Left ventricle myocardium inferior (tissue), 1 donor: ENCODE measurements at places on chromosomes 4 and X.

- DNase-seq: no peak
- H3K4me1 ChIP-seq: no peaks in the 10 kb centered on the region
- H3K36me3 ChIP-seq: peaks cover 26% of the 10 kb centered on the region
These were observed 15.5 kb downstream of the NUDT6 start for GRCh38 chr4:122906859-122907305.

- no peaks in the 10 kb centered on the region for H3K36me3 ChIP-seq
- H3K27ac ChIP-seq: no peak overlapping the region
- no peak overlapping the region for H3K4me3 ChIP-seq
- peaks cover 3% of the 10 kb centered on the region for H3K27me3 ChIP-seq
- H3K4me1 ChIP-seq: no peaks in the 10 kb centered on the region
These were observed 26.5 kb upstream of the JADE1 start for GRCh38 chr4:128782875-128783614.

DNA sequence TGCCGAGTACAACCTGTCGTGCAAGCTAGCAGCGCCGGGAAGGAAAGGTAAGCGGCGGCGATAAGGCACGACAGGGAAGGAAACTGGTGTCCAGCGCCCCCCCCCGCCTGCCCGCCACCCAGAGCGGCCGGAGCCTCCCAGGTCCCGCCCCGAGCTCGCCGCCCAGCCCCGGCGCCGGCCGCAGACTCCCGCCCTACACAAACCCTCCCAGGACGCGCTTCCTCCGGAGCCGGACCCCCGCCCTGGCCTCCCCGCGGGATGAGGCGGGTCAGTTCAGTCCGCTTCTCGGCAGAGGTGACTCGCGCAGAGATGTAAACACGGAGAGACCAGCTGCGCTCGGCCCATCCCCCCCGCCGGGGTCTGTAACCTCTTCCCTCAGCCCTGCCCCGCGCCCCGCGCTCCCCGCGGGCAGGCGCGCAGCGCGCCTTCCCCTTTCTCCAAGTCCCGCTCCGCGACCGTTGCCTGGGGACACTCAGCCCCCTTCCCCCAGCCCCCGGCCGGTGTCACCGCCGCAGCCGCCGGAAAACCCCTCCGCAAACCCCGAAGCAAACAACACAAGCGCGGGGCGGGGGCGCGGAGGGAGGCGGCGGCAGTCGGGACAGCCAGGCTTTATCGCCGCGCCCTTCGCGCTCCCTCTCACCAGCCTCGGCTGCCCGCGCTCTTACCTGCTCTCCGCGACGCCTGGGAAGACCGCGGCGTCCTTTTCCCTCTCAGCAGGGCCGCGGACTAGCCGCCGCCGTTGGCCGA lies 543 bp downstream of the ELF2 start:
- peak overlapping the region; percentile 100 for H3K27ac ChIP-seq
- peak overlapping the region; percentile 99 for H3K4me3 ChIP-seq
- peaks cover 59% of the 10 kb centered on the region for H3K4me1 ChIP-seq
- no peaks in the 10 kb centered on the region for H3K27me3 ChIP-seq

- H3K27ac ChIP-seq: no peak overlapping the region
- H3K27me3 ChIP-seq: no peaks in the 10 kb centered on the region
- no peak overlapping the region for H3K4me3 ChIP-seq
These were observed 33.6 kb upstream of the XK start for GRCh38 chrX:37651921-37652452.

DNA sequence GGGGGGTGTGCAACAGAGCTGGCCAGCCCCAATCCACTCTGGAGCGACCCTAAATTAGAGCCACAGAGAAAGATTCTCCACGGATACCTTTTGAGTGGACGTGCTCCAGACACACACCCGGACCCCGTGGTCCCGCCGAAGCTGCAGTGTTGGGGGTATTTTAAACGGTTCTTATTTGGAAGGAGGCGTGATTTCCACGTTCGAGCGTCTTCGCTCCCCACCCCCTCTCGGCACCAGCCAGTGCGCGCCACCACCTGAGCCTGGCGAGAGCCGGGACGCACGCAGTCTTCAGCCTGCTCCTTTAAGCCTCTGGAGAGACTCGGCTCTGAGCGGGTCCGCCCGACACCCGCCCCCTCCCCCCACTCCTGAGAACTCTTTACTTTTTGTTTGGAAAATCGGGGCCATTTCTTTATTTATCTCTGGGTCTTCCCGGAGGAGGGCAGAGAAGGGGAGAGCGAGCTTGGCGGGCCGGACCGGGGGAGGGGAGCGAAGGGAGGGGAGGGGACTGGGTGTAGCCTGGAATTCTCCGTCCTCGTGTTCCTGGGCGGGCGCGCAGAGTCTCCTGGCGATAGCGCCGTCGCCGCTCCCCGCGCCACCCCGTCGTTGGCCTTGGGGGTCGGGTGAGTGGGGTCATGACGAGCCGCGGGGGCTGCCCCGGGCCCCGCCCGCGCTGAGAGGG lies 668 bp upstream of the PTCHD1 start:
- peaks cover 76% of the 10 kb centered on the region for H3K27me3 ChIP-seq
- H3K4me1 ChIP-seq: peaks cover 16% of the 10 kb centered on the region
- H3K36me3 ChIP-seq: no peaks in the 10 kb centered on the region
- H3K27ac ChIP-seq: no peak overlapping the region
- H3K4me3 ChIP-seq: peak overlapping the region; percentile 53

DNA sequence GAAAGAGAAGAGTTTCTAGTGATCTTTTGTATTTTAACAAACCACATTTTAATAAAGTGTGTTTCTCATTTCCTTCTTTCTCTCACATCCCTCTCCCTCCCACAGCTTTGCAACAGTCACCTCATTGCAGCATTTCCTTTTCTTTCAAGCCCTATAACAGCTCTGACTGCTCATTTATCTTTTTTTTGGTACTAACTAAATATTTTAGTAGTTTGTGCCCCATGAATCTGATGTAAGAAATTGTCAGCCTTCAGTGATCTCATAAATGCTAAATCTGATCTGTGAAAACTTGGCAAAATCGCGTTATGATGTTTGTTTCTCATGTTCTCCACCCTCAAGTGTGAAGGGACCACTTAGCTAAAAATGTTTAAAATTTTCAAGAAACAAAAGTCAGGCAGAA lies 258.5 kb upstream of the SLIT2 start:
- H3K36me3 ChIP-seq: no peaks in the 10 kb centered on the region
- H3K4me3 ChIP-seq: no peak overlapping the region
- no peak overlapping the region for H3K27ac ChIP-seq
- no peak for DNase-seq
- H3K4me1 ChIP-seq: no peaks in the 10 kb centered on the region

DNA sequence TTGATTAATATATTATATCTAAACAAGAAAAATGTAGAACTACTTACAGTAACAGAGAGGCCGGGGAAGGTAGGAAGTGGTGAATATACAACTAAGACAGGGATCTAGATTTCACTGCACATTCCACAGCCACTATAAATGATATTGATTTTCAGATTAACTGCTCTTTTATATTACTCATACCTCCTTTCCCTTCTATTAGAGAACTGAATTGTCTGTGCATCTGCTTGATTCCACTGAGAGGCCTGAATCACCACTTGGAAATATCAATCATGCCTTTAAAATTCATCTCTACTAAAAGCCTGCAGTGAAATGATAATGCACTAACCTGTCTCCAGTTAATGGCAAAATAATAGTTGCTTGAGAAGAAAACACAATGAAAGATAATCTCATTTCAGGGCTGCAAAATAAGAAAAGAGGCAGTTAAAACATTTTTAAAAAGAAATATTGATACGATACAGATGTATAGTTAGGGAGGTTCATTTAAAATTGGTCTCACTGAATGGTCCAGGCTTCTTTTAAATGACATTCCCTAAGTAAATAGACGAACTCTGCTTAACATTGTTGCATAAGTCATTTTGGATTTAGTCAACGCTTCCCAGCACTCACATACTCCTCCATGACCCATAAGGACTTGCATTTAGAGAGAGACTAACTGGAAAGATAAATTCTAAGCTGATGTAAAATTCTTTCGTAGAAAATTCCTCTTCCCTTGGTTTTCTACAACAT lies 3.8 kb downstream of the ANTXR2 start:
- H3K27ac ChIP-seq: peak overlapping the region; percentile 97
- H3K4me3 ChIP-seq: no peak overlapping the region
- no peaks in the 10 kb centered on the region for H3K27me3 ChIP-seq
- peaks cover 38% of the 10 kb centered on the region for H3K36me3 ChIP-seq
- peaks cover 55% of the 10 kb centered on the region for H3K4me1 ChIP-seq

GRCh38 chr4:185211035-185211434 lies 1.6 kb downstream of the SNX25 start:
- peaks cover 39% of the 10 kb centered on the region for H3K4me1 ChIP-seq
- peak overlapping the region; percentile 90 for H3K27ac ChIP-seq
- no peaks in the 10 kb centered on the region for H3K36me3 ChIP-seq
- H3K4me3 ChIP-seq: peak overlapping the region; percentile 81

DNA sequence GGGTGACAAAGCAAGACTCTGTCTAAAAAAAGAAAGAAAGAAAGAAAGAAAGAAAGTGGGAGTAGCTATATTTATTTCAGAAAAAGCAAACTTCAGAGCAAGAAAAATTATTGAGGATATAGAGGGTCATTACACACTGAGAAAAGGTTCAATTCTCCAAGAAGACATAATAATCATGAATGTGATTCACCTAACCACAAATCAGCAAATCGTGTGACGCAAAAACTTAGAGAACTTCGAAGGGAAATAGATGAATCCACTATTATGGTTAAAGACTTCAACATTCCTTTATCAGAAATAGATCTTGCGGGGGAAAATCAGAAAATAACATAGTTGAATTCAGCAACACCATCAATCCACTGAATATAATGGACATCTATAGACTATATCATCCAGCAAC lies 219.3 kb upstream of the LDB2 start:
- no peak overlapping the region for H3K4me3 ChIP-seq

DNA sequence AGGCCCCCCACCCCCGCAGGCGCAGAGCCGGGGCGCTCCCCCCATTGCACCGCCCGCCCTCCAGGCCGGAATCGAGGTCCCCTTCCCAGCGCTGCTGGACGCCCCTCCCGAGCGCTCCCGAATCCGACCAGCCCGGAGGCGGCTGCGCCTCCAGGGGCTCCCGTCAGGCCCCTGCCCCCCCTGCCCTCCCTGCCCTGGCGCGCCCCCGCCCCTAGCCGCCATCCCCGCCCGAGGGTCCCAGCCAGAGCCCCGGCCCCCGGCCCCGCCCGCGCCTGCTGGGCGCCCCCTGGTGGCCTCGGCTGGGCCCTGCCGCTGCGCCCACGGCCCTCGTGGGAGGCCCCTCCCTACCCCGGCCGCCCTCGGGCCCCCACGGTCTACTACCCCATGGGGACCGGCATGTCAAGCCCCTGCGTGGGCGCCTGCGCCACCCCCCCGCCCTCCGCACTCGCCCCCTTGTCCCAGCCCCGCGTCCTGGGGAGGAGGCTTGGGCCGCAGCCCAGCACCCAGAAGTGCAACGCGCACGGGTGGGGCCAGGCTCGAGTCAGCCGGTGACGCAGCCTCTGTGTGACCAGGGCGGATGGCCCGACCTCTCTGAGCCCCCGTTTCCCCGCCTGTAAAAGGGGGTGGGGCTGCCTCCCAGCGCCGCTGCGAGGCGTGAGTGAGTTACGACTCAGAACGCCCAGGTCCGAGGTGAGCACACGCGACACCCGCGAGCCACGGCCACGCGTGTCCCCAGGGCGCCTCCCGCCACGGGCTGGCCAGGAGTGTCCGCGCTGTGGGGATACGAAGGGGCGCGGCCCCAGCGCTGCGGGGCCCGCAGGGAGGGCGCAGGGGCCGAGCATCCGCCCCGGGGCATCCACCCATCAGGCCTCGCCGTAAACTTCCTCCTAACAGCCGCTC lies 104.9 kb downstream of the FAM53A start:
- peak overlapping the region; percentile 92 for H3K27ac ChIP-seq
- H3K4me3 ChIP-seq: peak overlapping the region; percentile 71
- peaks cover 13% of the 10 kb centered on the region for H3K27me3 ChIP-seq
- peaks cover 24% of the 10 kb centered on the region for H3K4me1 ChIP-seq
- DNase-seq: peak; percentile 85

- H3K27ac ChIP-seq: no peak overlapping the region
- no peaks in the 10 kb centered on the region for H3K4me1 ChIP-seq
- no peaks in the 10 kb centered on the region for H3K36me3 ChIP-seq
- H3K4me3 ChIP-seq: no peak overlapping the region
These were observed 184.1 kb downstream of the MID1IP1 start for GRCh38 chrX:38985375-38985774.

DNA sequence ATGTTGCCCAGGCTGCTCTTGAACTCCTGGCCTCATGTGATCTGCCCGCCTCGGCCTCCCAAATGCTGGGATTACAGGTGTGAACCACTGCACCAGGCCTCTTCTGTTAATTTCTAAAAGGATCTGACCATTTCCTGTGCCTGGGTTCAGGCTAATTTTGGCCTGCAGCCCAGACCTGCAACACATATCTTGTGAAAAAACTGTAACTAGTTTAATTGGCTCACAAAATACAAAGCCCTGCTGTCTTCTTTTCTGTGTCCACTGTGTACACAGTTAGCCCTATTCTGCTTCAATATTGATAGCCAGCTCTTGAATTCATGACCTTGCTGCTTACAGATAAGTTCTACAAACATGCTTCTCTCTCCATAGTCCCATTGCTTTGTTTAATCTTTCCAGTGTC lies 753.5 kb downstream of the PDHA2 start:
- no peaks in the 10 kb centered on the region for H3K36me3 ChIP-seq
- H3K27ac ChIP-seq: no peak overlapping the region
- DNase-seq: no peak

DNA sequence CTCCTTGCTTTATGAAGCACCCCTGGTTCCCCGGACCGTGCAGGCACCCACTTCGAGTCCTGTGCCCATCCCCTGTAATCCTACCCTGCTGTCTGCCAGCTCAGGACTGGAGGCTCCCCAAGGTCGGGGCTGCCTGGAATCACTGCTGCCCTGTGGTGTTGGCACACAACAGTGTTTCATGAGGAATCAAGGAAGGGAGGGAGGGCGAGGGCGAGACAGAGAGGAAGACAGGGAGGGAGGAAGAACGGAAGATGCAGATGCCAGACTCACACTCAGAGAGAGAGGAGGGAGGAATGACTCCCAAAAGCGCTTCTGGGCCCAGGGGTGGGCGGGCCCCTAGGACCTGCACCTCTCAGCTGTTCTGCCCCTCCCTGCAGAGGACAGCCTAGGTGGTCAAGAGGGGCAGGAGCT lies 42.9 kb upstream of the ADRA2C start:
- H3K36me3 ChIP-seq: no peaks in the 10 kb centered on the region
- no peak overlapping the region for H3K4me3 ChIP-seq
- no peak overlapping the region for H3K27ac ChIP-seq

- DNase-seq: no peak
- H3K4me1 ChIP-seq: no peaks in the 10 kb centered on the region
- H3K27me3 ChIP-seq: no peaks in the 10 kb centered on the region
- no peaks in the 10 kb centered on the region for H3K36me3 ChIP-seq
These were observed 120.4 kb upstream of the SCML1 start for GRCh38 chrX:17616936-17617335.

DNA sequence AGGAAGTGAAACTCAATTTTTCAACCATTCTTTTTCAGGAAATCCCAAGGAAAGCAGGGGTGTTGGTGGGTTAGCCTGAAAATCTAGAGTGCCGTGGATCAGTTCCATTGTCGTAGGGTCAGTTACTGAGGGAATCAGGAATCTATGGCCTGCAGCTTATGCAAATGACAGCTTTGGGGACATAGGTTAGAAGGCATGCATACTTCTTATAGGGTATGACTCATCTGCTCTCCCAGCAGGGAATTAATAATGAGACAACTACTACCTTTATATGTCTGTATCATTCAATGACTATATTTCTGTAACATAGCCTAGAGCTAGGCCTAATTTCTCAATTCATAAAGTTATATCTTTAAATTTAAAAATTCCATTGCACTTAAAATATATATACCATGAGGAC lies 36.6 kb downstream of the ZNF41 start:
- H3K27ac ChIP-seq: no peak overlapping the region
- no peaks in the 10 kb centered on the region for H3K4me1 ChIP-seq
- no peak overlapping the region for H3K4me3 ChIP-seq
- H3K36me3 ChIP-seq: peaks cover 38% of the 10 kb centered on the region
